ENCODE measurements at places on chromosomes 1 and 21. TPM values are rescaled to one million over a fixed set of nuclear protein-coding genes. Genes with fewer than 3 reads are reported as not detected.

Gene ADORA1
- not detected for total RNA-seq

Gene INSRR
- total RNA-seq, result 0.14 TPM

Gene ETNK2
- 1.6 TPM for total RNA-seq

GRCh38 chr1:30171537-30172298, 551.7 kb downstream of the MATN1 start:
- no peaks in the 10 kb centered on the region for H3K36me3 ChIP-seq
- H3K27ac ChIP-seq, result no peak overlapping the region
- no peak for DNase-seq
- peaks cover 5% of the 10 kb centered on the region for H3K27me3 ChIP-seq

Gene PLD5
- not detected for total RNA-seq

- no peaks in the 10 kb centered on the region for H3K36me3 ChIP-seq
- no peak overlapping the region for H3K27ac ChIP-seq
- H3K4me1 ChIP-seq, result no peaks in the 10 kb centered on the region
Observed at GRCh38 chr1:36953061-36953460, 81.3 kb downstream of the GRIK3 start.

- H3K36me3 ChIP-seq, result no peaks in the 10 kb centered on the region
- no peak overlapping the region for H3K27ac ChIP-seq
- H3K4me1 ChIP-seq, result no peaks in the 10 kb centered on the region
- DNase-seq, result no peak
- H3K27me3 ChIP-seq, result peaks cover 8% of the 10 kb centered on the region
Observed at GRCh38 chr1:21577324-21577723, 68.1 kb downstream of the ALPL start.

- H3K4me1 ChIP-seq, result no peaks in the 10 kb centered on the region
- no peaks in the 10 kb centered on the region for H3K36me3 ChIP-seq
- H3K27ac ChIP-seq, result no peak overlapping the region
Observed at GRCh38 chr1:36778740-36779139, 255.6 kb downstream of the GRIK3 start.

DNA sequence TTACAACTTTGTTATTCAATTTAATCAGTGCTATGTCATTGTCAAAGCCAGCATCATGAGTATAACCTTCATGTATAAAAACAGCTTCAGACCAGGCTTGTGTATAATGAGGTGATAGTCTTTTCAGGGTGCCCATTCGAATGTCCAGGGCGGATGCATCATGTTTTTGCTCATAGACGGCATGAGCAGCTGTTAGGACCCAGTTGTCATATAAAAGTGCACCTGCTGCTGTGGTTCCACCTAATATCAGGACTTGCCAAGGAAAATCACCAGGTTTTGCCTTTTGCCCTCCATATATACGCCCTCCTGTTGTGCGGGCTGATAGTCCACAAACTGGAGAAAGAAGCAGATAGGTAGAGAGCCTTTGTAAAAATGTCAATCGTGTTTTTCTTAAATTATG, 14.9 kb downstream of the TARDBP start:
- H3K27me3 ChIP-seq, result no peaks in the 10 kb centered on the region
- H3K27ac ChIP-seq, result no peak overlapping the region
- H3K4me1 ChIP-seq, result peaks cover 13% of the 10 kb centered on the region
- DNase-seq, result no peak

Gene CNR2
- total RNA-seq, result not detected

Gene CYYR1
- not detected for total RNA-seq

Gene F5
- total RNA-seq, result 50.8 TPM

DNA sequence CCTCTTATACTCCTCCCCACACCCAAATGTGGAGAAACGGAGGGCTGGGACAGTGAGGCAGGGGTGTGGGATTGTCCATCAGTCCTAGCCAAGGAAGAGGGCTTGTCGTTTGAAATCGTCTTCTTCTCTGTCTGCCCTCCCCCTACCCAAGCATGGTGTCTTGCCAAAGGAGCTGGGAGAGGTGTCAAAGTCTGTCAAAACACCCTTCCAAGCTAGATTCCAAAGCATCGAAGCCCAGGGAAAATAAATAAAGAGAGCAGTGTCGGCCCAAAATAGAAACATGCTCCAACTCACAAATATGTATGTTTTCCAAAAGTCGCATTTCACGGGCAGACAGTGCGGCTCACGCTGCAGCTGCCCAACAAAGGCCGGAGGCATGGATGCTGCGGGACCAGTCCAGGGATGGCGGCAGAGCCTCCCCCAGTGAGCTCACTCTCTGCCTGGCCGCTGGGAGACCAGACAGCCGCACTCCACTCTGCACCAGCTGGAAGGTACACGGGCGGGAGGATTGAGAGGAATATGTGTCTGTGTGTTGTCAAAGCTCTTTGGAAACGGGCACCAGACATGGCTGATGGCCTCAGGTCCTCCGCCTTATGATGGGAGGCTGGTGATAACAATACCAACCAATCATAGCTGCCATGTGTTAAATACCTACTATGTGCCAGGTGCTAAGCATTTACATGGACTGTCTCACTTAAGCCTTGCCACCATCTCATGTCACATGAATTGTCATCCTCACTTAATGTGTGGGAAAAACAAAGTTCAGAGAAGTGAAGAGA, 3.9 kb downstream of the DISP3 start:
- no peak for DNase-seq
- peaks cover 45% of the 10 kb centered on the region for H3K27me3 ChIP-seq
- H3K27ac ChIP-seq, result no peak overlapping the region

DNA sequence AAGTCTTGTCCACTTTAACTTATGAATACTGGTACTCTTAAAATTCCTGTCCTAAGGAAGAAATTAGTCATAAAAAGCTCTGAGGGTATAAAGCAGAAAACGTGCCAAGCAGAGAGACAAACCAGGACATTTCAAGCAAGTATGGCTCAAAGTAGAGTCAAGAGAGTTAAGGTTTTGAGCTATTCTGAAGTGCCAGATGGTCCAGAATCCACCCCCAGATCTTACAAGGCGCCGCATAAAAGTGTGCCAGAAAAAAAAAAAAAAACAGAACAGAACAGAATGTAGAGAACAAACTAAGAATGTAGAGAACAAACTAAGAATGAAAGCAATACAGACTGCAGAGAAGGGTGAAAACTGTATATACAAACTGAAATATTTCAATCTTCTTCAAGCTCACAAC, 12.5 kb downstream of the EPS15 start:
- DNase-seq, result peak; percentile 35
- H3K4me3 ChIP-seq, result no peak overlapping the region
- peaks cover 61% of the 10 kb centered on the region for H3K4me1 ChIP-seq
- H3K36me3 ChIP-seq, result peaks cover 11% of the 10 kb centered on the region
- H3K27ac ChIP-seq, result peak overlapping the region; percentile 53
- H3K27me3 ChIP-seq, result no peaks in the 10 kb centered on the region

- no peaks in the 10 kb centered on the region for H3K27me3 ChIP-seq
- H3K4me1 ChIP-seq, result peaks cover 2% of the 10 kb centered on the region
- no peaks in the 10 kb centered on the region for H3K36me3 ChIP-seq
- no peak overlapping the region for H3K4me3 ChIP-seq
Observed at GRCh38 chr1:88139633-88140032, 544.4 kb upstream of the PKN2 start.

Gene TGFB2
- not detected for total RNA-seq

Gene HSD3B2
- total RNA-seq, result not detected

Gene TAS1R1
- not detected for total RNA-seq

Gene PSMA5
- 217 TPM for total RNA-seq

GRCh38 chr1:55506740-55507577, 291.8 kb upstream of the USP24 start:
- H3K27me3 ChIP-seq, result peaks cover 20% of the 10 kb centered on the region
- DNase-seq, result no peak
- no peak overlapping the region for H3K4me3 ChIP-seq
- H3K27ac ChIP-seq, result no peak overlapping the region
- no peaks in the 10 kb centered on the region for H3K4me1 ChIP-seq

GRCh38 chr21:33690874-33691273, 48.6 kb downstream of the ITSN1 start:
- no peak overlapping the region for H3K4me3 ChIP-seq
- no peaks in the 10 kb centered on the region for H3K4me1 ChIP-seq
- H3K27me3 ChIP-seq, result no peaks in the 10 kb centered on the region
- no peaks in the 10 kb centered on the region for H3K36me3 ChIP-seq
- no peak for DNase-seq

GRCh38 chr1:73411479-73411878, 786.5 kb downstream of the LRRIQ3 start:
- no peak overlapping the region for H3K4me3 ChIP-seq
- H3K27me3 ChIP-seq, result no peaks in the 10 kb centered on the region
- no peaks in the 10 kb centered on the region for H3K4me1 ChIP-seq
- DNase-seq, result no peak
- no peak overlapping the region for H3K27ac ChIP-seq

DNA sequence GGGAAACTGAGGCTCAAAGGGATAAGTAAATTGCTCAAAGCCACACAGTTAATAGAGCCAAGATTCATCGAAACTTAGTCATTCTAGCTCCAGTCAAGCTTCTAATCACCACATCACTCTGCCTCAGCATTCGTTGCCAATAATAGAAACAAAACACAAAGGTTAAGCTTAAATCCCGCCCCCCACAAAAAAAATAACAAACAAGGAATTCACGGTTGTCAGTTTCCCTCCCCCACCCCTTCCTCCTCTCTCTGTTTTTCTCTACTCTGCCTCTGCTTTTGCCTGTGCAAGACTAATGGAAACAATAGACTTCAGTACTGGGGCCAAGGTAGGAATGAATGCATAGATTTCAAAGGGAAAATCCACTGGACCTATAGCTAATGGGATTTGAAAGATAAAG, 70.7 kb upstream of the ZNF644 start:
- no peaks in the 10 kb centered on the region for H3K36me3 ChIP-seq
- DNase-seq, result no peak
- H3K27me3 ChIP-seq, result peaks cover 6% of the 10 kb centered on the region

- peaks cover 11% of the 10 kb centered on the region for H3K36me3 ChIP-seq
- peaks cover 35% of the 10 kb centered on the region for H3K4me1 ChIP-seq
- DNase-seq, result peak; percentile 57
- H3K4me3 ChIP-seq, result no peak overlapping the region
- no peak overlapping the region for H3K27ac ChIP-seq
Observed at GRCh38 chr21:44304877-44305293, 5.0 kb downstream of the PFKL start.

Gene FCMR
- total RNA-seq, result 65.7 TPM

Gene SYPL2
- not detected for total RNA-seq

GRCh38 chr1:65979136-65980044, 186.7 kb downstream of the PDE4B start:
- no peak overlapping the region for H3K27ac ChIP-seq
- no peak overlapping the region for H3K4me3 ChIP-seq
- H3K4me1 ChIP-seq, result no peaks in the 10 kb centered on the region
- peaks cover 9% of the 10 kb centered on the region for H3K36me3 ChIP-seq

- H3K4me1 ChIP-seq, result no peaks in the 10 kb centered on the region
- no peak for DNase-seq
Observed at GRCh38 chr1:92820024-92820423, 11.8 kb upstream of the RPL5 start.

Gene AGO4
- 5.1 TPM for total RNA-seq

Gene C8B
- total RNA-seq, result not detected

DNA sequence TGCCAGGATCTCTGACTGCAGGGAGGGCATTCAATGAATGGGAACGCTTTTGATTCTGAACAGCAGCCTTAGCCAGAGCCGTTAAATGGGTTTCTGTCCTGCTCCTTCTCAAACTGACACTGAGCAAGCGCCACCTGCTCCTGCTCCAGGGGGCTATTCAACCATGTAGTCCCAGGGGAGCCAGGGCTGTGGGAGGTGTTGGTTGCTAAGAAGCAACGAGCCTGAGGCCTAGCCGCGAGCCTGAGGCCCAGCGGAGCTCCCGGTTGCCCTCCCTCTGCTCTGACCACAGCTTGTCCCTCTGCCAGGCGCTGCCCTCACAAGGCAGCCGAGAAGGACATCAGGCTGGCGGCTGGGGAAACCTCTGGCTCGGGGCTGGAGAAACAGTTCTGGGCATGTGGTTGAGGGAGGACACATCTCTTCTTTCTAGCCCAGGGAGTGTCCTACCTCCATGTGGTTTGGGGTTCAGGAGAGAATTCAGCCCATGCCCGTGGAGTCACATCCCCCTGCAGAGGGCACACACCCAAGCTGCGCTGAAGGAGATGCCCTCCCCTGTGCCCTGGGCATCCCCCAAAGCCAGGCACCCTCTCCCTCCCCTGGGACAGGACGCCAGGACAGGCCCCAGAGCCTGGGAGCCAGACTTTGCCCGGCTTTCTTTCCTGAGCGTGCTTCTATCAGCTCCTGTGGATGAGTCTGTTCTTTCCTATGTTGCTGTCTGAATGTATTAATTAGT, 18.0 kb downstream of the PCP4 start:
- no peak for DNase-seq
- no peak overlapping the region for H3K4me3 ChIP-seq
- H3K27ac ChIP-seq, result no peak overlapping the region
- no peaks in the 10 kb centered on the region for H3K4me1 ChIP-seq

GRCh38 chr1:87942165-87942564, 613.5 kb downstream of the LMO4 start:
- no peaks in the 10 kb centered on the region for H3K4me1 ChIP-seq
- no peak overlapping the region for H3K4me3 ChIP-seq
- DNase-seq, result no peak

DNA sequence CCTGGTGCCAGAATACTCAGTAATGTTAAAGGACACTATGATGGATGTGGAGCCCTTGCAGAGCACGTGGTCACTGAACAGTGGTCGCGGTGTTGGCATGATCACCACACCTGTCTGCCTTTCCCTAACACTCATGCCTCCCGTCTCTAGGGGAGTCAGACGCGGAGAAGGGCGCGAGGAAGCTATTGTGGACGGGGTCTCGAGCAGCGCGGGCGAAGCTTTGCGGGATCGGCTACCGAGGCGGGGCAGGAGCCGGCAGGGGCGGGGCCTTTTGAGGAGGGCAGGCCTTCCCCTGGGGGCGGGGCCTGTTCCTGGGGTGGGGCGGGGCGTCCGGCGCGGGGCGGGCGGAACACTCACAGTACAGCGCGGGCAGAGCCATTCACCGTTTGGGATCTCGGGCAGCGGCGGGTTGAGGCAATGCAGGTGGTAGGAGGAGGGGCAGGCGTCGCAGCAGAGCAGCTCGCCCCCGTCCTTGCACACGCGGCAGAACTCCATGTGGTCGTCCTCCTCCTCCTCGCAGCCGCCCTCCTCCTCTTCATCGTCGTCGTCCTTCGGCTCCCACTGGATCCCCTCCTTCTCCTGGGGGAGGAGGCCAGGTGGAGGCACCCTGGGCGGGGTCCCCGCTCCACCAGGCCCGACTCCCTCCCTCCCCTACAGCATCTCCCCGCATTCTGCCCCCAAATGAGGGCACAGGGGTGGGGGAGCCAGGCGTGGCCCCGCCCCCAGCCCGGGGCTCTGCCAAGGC, 31.5 kb downstream of the CHD5 start:
- H3K4me3 ChIP-seq, result peak overlapping the region; percentile 43
- H3K36me3 ChIP-seq, result no peaks in the 10 kb centered on the region
- H3K27me3 ChIP-seq, result peaks cover 7% of the 10 kb centered on the region
- H3K4me1 ChIP-seq, result peaks cover 3% of the 10 kb centered on the region
- peak; percentile 81 for DNase-seq

GRCh38 chr1:155962599-155963211, 15.6 kb downstream of the ARHGEF2 start:
- H3K27me3 ChIP-seq, result no peaks in the 10 kb centered on the region
- peak overlapping the region; percentile 75 for H3K27ac ChIP-seq
- H3K4me3 ChIP-seq, result no peak overlapping the region
- peaks cover 57% of the 10 kb centered on the region for H3K36me3 ChIP-seq

Gene B3GALT5
- not detected for total RNA-seq

Measured in activated CD4-positive, alpha-beta memory T cell treated with anti-CD3 and anti-CD28 coated beads for 36 hours (primary cell).